Astrocyte of the cerebellum (primary cell): ENCODE measurements at places on chromosomes 4 and X.

DNA sequence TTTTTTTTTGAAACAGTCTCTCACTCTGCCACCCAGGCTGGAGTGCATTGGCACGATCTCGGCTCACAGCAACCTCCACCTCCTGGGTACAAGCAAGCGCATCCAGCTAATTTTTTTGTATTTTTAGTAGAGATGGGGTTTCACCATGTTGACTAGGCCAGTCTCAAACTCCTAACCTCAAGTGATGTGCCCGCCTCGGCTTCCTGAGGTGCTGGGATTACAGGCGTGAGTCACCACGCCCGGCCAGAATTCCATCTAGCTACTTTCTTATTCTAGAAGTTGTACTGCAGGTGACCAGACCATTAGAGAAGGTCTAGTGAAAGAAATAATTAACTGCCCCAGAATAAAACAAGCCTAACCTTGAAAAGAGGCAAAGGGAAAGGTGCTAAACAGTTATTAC is 2.3 kb downstream of the LRBA start:
- no peak for DNase-seq

- no peak for DNase-seq
Measured at GRCh38 chrX:76195579-76195978, 22.7 kb downstream of the PBDC1 start.

DNA sequence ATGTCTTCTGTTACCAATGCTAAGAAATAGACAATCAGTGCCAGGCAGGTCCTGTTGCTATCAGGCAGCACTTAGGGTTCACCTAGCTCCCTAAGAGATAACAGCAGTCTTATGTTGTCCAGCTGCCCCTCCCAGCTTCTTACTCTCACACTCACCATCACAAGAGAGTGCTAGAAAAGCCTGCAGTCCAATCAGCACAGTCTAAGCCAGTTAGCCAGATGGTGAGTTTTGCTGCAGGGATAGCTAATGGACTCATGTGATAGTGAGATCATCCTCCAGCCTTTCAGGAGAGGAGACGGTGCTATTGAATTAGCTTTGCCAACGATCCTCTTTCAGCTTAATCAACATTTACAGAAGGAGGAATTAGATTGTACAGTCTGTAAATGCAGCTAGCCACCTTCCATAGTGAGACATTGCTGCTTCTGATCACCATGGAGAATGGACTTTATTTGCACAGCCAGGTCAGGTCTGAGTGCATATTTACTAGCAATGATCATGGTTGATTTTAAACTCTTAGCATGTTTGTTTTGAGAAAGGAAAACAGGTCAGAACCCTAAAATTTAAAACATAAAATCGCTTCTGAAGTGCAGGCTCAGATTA is 438.3 kb downstream of the CENPC start:
- DNase-seq, result no peak

GRCh38 chrX:13093529-13094140 is 49.2 kb upstream of the FAM9C start:
- no peak for DNase-seq

- DNase-seq, result peak; percentile 19
Measured at GRCh38 chr4:119124352-119124751, 11.3 kb upstream of the MYOZ2 start.
